ENCODE measurements at places on chromosomes 5 and 9.
A peak's percentile ranks its signal among the peaks of the same experiment; 100 is the strongest.

DNA sequence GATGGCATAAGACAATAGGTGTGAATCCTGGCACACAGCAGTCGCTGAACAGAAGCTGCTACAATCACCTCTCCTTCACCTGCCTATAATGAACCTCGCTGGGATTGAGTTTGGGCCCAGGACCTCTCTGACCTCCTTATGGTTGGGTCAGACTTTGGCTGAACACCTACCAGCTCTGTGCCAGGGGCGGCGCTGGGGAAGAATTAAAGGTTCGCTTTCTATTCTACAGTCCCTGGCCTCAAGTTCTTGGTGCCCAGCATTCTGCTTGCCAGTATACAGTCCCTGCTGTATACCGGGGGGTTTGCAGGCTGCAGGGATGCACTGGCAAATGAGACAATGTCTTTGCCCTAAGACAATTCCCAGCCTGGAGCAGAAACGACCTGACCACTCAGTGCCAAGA is 895 bp upstream of the STRBP start:
- DNase-seq: no peak

GRCh38 chr5:41416336-41416735 is 94.1 kb downstream of the PLCXD3 start:
- no peak for DNase-seq

DNA sequence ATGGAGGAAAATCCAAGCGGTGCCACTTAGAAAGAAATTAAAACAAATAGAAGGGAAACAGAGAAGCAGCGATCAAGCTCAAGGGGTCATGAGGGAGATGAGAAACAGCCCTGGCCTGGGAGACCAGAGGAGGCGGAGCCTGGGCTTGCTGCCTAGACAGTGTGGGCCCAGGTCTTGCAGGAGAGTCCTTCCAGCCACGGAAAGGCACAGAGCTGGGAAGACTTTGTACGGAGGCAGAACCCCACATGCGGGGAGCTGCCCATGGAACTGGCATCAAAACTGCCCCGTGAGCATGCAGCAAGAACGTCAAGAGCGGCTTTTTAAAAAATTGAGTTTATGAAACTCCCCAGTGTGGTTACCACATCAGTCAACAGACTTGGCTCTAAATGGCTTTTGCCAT is 119.4 kb downstream of the IRX1 start:
- no peak for DNase-seq

- DNase-seq: no peak
Measured at GRCh38 chr9:97557606-97558095, 56.2 kb downstream of the TMOD1 start.

- DNase-seq: no peak
Measured at GRCh38 chr5:143141652-143142051, 261.8 kb downstream of the NR3C1 start.

- no peak for DNase-seq
Measured at GRCh38 chr5:110873773-110874437, 135.1 kb downstream of the SLC25A46 start.

- no peak for DNase-seq
Measured at GRCh38 chr9:69811351-69811868, 9.2 kb upstream of the CFAP95 start.

- peak; percentile 8 for DNase-seq
Measured at GRCh38 chr5:112709416-112709815, 28.3 kb upstream of the APC start.

DNA sequence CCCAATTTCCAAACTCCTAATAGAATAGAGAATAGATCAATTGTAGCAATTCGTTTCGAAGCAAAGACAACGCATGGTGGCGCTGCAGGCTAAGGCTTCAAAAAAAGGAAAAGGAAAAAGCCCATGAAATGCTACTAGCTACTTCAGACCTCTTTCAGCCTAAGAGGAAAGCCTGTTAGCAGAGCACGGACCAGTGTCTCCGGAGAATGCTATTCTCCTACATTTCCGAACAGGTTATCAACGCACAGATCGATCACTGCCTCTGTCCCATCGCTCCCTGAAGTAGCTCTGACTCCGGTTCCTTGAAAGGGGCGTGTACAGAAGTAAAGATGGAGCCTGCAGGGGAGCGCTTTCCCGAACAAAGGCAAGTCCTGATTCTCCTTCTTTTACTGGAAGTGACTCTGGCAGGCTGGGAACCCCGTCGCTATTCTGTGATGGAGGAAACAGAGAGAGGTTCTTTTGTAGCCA is at the start of gene PCDHB15:
PCDHB15 (plus strand) TSS at position 146 of the 468 bp plus-strand sequence; CDS start at position 330, 184 bp downstream.
- peak; percentile 39 for DNase-seq

DNA sequence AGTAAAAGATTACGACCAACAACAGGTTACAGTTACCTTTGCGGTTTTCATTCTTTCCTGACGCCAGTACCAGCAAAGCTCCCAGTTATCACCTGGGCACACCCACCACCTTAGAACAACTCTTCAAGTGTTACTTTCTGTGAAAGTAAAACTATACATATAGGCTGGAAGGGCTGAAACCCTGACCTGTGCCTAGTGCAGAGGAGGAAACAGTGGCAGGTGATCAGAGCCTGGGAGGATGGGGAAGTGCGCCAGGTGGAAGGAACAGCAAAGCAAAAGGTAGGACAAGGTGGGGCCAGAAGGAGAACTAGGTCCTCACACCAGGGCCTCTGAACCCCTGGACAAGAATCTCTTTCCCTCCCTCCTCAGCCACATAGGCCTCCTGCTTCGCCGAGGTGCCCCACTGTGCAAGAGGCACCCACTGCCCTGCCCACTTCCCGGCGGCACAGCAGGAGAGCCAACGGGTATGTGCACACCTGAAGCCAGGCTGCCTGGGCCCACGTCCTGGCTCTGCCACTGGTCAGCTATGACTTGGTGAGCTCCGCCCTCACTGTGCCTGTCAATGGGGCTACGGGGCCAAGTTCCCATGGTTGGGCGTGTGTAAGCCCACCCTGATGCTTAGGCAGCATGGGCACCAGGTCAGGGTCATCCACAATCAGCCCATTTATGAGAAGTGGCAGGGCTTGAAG is 26.9 kb downstream of the BICD2 start:
- no peak for DNase-seq

GRCh38 chr5:133256276-133256675 is 204.5 kb downstream of the HSPA4 start:
- DNase-seq: no peak

DNA sequence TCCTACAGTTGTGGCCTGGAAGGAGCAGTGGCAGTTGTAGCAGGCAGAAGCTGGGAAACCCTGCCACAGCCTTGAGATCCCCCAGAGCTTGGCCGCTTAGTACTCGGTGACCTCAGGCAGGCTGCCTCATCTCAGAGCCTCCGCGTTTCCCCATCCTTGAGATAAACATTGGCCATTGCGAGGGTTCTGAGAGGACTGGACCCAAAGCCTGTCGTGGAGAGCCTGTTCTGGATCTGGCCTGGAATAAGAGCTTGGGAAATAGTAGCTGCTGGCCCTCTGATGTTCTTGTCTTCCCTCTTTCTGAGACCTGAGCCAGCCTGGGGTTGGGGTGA is 1.3 kb downstream of the MIGA2 start:
- DNase-seq: no peak

GRCh38 chr5:79416499-79416898 is 97.4 kb downstream of the HOMER1 start:
- peak; percentile 30 for DNase-seq

- no peak for DNase-seq
Measured at GRCh38 chr9:111320631-111321030, 9.4 kb downstream of the OR2K2 start.

DNA sequence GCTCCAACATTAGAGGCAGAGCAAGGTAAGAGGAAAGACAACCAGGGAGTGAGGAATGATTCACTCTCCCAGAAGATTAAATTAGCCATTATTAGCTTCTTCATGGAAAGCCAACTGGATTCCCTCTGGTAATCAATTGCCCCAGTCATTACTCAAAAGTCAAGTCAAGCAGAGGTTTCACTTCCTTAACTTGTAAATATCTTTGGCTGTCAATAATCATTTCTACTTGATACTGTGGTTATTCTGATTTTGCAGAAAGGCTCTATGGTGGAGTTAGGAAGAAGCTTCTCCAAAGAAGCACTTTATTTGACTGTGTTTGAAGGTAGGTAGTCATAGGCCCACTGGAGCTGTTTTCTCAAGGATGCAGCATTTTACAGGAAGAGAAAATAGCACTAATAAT is 78.0 kb downstream of the JAKMIP2 start:
- no peak for DNase-seq

DNA sequence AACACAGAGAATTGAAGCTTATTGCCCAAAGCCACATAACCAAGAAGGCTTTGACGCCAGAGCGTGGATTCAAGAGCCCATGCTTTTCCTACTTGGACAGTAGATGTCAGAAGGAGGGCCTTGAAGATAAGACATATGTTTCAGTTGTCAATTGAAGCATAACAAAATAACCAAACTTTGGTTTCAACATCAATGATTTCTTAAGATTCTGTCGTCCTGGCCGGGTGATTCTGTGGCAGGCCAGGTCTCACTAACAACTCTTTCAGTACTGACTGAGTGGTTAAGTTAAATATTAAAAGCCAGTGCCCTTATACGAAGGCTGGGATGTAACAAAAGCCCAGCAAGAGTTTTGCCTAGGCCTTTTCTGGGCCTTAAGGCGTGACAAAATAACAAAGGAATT is 94.0 kb downstream of the RCL1 start:
- DNase-seq: peak; percentile 39

DNA sequence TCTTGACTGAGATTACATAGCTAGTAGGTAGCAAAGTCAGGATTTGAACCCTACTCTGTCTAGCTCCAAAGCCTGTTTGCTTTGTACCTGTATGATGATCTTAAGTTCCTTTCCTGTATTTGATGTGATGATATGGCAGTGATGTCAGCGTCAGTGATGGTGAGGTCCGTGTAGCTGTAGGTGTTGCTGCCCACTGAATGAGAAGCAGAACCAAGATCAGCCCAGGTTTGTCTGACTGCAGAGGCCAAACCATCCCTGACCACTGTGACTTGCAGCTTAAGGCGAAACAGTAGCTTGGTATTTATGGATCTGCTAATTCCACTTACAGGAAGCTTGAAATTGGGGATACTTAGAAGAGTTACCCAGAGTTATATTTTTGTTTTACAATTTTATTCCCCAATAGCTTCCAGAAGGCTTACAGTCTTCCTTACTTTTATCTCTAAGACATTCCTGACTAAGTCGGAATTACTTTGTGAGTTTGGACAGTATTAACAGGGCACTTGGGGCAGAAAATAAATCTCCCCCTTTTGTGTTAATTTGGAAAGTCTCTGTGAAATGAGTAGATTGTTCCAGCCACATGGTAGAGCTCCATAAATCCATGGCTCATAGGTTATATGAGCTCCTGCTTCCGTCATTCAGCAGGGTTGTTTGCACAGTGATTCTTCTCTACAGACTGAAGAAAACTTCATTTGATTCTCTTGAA is 273.4 kb downstream of the NR3C1 start:
- no peak for DNase-seq

- no peak for DNase-seq
Measured at GRCh38 chr9:79776581-79776980, 204.8 kb downstream of the TLE4 start.

- DNase-seq: no peak
Measured at GRCh38 chr5:16983022-16983639, 47.0 kb upstream of the MYO10 start.
